CD4-positive, alpha-beta T cell treated with Interleukin-15 for 4 hours (primary cell): ENCODE measurements at places on chromosomes 11 and 22.

GRCh38 chr22:33057363-33057995 is 702 bp downstream of the SYN3 start:
- DNase-seq = no peak

GRCh38 chr11:19394525-19395016 is 153.8 kb upstream of the E2F8 start:
- DNase-seq = no peak

DNA sequence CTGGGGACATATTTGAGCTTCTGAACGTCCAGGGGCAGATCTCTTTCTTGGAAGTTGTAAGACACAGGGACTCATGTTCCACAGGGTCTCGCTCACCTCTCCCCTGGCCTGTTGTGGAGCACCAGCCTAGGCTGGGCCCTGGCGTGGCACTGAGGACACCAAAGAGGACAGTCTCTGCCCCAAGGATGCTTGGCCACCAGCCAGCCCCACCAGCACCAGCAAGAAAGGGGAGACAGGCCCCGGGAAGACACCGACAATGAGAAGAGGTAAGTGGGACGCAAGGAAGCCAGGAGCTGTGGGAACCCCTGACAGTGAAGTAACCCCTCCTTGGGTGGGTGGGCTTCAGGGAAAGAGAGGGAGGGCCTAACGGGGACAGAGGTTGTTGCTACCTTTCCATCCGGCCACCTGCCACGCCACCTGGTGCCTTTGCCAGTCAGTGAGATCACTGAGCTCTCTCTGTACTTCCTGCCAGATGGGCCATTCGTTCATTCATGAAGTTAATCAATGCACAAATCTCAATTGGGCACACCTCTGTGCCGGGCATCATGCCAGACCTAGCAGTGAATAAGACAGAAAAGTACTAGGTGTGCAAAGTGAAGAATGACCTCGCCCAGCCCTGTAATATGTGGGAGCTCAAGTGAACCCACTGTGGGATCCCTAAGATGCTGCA is 11.1 kb downstream of the APOL5 start:
- DNase-seq = no peak

GRCh38 chr11:119373921-119374631 is 7.4 kb downstream of the USP2 start:
- DNase-seq = peak; percentile 42

DNA sequence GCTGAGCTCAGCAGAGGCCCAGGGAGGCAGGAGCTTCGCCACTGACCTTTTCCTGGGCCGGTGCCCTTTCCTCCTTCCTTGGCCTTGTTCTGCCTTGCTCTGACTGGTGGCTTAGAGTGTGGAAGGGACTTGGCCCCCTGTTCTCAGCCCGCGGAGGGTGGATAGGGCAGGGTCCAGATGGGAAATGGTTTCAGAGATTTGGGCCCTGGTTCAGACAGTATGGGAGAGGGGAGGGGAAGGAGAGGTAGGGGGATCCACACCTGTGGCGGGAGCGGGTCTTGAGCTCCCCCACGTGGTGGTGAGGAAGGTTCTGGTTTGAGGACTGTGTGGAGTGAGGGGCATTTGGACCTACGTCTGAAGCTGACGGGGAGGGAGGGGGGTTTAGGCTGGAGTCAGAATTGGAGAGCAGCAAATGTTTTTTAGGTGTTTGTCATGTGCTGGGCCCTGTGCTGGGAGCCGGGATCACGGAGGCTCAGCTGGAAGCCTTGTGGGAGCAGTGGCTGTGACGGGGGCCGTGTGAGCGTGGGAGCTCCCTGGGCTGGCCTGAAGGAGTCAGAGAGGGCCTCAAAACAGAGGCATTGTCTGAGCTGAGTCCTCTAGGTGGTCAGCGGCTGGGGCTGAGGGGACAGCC is 27.2 kb downstream of the SHANK3 start:
- no peak for DNase-seq

- no peak for DNase-seq
Measured at GRCh38 chr11:130636722-130637464, 188.4 kb downstream of the ADAMTS15 start.

DNA sequence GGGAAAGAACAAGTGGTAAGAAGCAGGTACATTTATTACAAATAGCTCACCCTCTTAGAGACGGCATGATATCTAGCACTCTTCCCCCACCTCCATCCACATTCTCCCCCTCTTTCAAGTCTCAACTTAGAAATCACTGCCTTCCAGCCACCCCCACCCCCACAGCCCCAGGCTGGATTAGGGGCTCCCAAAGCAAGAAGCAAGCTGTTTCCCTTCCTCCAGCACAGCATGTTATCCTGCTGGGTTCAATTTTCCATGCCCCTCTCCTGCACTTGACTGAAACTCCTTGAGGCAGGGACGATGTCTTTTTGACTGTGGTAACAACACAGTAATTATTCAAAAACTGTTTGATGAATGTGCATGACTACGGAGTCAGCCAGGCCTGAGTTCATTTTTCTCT is 350.7 kb downstream of the LARGE1 start:
- no peak for DNase-seq

- no peak for DNase-seq
Measured at GRCh38 chr11:85096939-85097338, 530.2 kb downstream of the DLG2 start.

DNA sequence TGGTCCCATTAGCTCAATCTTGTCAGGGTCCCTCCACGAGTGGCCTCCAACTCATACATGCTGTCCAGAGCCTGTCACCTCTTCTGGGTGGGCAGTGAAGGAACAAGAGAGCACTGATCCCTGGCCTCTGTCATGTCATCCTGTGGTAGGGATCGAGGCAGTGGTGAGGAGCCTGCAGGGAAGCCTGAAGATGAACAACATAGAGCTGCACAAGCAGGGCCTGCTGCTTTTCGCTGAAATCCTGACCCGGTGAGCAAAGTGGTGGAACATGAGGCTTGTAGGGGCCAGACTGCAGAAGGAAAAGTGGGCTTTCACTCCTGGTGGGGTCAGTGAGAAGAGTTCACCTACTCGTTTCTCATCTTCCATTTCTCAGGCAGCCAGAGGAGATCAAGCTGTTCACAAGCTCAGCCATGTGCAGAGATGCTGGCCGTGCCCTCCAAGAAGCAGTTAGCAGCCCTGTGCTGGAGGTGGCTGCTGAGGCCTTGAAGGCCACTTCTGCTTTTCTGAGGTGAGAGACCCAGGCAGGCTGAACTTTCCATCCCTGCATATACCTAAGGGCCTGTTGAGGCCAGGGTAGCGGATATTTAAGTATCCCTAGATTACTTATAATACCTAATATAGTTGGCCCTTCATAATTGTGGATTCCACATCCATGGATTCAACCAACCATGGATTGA is 32.9 kb downstream of the MEI1 start:
- no peak for DNase-seq

- DNase-seq = no peak
Measured at GRCh38 chr11:108551651-108552462, 41.7 kb downstream of the EXPH5 start.

- no peak for DNase-seq
Measured at GRCh38 chr11:102831489-102832440, 11.6 kb downstream of the MMP3 start.

GRCh38 chr11:70048279-70049024 is 29.7 kb upstream of the ANO1 start:
- no peak for DNase-seq

- DNase-seq = no peak
Measured at GRCh38 chr11:20112291-20113148, 47.8 kb downstream of the DBX1 start.

GRCh38 chr11:82305123-82305522 is 428.5 kb downstream of the FAM181B start:
- DNase-seq = no peak

GRCh38 chr11:662689-663274 is 25.7 kb downstream of the DRD4 start:
- DNase-seq = peak; percentile 33

DNA sequence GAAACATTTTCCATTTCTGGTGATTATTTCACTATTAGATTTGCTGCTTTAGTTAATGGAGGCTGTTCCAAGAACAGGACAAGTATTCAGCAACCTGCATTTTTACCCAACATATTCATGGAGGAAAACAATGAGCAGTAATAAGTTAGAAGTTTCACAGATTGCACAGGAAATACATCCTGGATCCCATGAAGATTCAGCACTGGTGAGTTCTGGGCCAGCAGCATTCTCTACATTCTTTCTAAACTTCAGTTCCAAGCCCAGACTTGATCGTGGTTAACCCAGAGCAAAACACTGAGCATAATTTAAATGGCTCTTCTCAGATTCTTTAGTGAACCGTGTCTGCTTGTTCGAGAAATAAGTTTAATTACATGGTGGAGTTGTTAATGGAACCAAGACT is 3.8 kb downstream of the FJX1 start:
- no peak for DNase-seq

GRCh38 chr11:85809191-85809590 is 1.8 kb downstream of the SYTL2 start:
- DNase-seq = no peak

GRCh38 chr11:1559111-1559951 is 12.7 kb downstream of the DUSP8 start:
- no peak for DNase-seq

GRCh38 chr11:64085906-64086257 is 50.2 kb downstream of the FLRT1 start:
- DNase-seq = no peak

GRCh38 chr11:2178906-2179494 is 7.4 kb upstream of the TH start:
- no peak for DNase-seq

GRCh38 chr11:2927851-2928604 is 1.2 kb downstream of the PHLDA2 start:
- no peak for DNase-seq

GRCh38 chr11:114019574-114019973 is 39.9 kb upstream of the ZBTB16 start:
- no peak for DNase-seq

- DNase-seq = no peak
Measured at GRCh38 chr22:41512421-41513194, 31.7 kb downstream of the POLR3H start.

- DNase-seq = no peak
Measured at GRCh38 chr11:58004664-58005063, 19.0 kb upstream of the OR9Q1 start.

DNA sequence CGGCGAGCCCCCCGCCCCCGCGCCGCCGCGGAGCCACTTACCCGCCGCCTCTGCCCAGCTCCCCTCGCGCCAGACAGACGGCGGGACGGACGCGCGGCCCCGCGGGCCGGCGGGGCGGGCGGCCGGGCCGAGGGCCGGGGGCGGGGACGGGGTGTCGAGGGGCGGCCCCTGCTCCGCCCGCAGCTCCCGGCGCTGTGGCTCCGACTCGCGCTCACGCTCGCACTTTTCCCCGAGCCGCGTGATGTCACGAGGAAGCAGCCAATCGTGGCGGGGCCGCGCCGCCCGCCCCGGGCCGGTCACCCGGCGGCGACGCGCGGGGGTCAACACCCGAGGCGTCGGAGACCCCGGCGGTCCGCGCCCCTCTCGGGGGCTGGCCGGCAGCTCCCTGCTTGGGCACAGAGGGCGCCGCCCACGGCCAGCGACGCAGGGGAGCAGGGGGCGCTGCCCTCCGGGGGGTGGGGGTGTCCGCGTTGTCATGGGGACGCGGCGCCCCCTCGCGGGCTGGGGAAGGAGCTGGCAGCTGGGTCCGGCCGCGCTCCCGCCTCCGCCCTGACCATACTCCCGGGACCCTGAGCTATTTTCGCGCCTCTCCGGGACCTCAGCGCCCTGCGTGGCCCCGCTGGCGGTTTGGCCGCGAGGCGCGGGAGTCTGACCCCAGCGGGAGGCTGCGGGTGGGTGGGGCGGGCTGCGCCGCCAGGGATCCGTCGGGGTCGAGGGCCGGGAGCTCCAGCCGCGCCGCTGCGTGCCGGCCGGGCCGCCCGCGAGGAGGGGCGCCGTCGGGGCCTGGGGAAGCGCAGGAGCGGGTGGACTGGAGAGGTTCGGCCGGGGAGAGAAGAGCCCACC is at the start of gene CHRM4:
Gene CHRM4 (minus strand): TSS at position 199 of the 843 bp plus-strand sequence. CDS start 5,219 bp downstream, outside the sequence.
- DNase-seq = no peak
